ENCODE measurements at places on chromosomes 3 and 15.

GRCh38 chr15:65579762-65580161 is 31.2 kb downstream of the INTS14 start:
- DNase-seq = no peak

DNA sequence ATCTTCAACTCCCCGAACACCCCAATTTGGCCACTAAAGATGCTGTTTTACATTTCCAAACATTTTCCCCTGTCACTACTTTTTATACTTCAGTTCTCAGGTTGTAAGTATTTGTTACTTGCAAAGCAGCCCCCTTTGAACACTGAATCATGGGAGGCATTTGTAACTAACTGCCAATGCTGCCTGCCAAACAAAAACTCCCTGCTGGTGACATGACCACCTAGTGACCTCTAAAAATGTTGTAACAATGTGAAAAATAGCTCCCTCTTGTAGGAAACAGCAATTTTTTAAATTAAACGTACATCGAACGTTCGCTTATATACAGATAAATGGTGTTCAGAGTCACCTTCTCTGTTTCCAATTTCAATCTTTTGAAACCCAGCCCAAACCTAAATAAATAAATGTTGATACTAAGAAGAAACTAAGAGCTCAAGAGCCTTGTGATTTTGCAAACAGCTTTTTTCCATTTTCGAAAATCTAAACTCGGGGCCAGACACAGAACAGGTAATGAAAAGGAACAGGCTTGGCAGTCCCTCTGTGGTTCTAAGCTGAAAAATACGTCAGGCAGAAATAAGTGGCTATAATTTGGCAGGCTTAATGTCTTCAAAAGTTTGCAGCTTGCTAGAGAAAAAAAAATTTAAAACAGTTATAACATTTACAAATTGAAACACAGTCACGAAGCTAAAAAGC is 268.6 kb upstream of the WNT5A start:
- no peak for DNase-seq

DNA sequence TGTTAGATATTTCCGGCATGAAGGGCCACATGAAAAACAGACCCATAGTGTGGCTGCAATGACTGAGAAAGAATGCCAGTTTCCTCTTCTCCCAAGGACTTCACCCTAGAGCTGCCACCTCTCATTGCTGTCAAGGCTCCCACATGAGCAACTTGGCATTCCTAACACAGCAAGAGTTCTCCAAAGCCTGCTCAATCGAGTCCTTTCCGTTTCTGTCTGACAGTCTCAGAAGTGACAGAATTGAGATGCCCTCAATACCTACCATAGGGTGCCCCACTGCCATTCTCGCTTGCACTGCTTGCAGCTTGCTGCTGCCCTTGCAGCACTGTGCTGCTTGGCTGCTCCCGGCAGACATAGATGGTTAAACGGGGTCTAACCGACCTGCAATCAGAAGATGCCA is 44.3 kb downstream of the UBP1 start:
- no peak for DNase-seq

DNA sequence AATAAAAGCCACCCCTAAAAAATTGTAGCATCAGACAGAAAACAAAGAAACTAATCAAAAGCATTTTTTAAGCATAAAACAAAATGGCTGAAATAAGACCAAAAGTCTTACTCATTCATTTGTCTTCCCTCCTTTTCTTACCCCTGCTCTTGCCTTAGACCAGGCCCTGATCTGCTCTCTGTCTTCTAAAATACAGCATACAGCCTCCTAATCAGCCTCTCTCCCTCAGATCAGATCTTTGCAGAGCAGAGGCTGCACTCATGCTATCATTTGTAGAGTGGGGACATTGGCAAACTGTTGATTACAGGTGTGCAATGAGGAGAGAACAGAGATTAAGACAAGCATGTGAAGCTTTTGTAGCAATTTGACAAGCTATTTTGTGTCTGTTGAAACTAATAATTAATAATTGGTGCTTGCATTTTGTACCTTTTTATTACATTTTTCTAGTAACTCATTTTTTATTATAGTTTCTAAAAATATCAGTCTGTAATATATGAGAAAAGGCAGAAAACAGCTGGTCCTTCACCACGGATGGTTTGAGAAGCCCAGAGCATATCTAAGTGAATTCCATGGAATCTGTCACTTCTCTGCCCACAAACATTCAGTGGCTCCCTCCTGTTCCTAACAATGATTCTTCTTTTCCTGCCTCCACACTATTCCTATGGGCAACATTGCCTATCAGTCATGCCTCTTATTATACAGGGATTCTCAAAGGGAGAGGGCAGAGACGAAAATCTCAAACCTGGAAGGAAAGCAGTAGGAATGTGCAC is 286.2 kb upstream of the STT3B start:
- DNase-seq = no peak

- no peak for DNase-seq
Observed at GRCh38 chr3:120645083-120645845, 36.8 kb downstream of the HGD start.

DNA sequence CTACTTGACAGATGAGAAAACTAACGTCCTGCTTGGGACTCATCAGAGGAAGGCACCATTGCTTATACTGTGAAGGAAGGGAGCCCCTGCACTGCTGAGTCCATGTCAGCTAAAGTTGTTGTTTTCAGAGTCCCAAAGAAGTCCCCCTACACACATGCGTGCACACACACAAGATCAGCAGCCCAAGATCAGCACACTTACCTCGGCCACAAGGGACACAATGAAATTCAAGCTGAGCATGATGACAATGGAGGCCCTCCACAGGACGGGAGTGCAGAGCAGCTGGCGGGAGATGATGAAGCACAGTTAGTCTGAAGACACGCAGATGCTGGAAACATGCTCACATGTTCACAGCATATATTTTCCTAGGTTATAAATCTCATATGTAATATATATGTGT is 28.6 kb upstream of the ATP13A5 start:
- DNase-seq = no peak

GRCh38 chr3:37338500-37338899 is 164.1 kb upstream of the LRRFIP2 start:
- DNase-seq = no peak

DNA sequence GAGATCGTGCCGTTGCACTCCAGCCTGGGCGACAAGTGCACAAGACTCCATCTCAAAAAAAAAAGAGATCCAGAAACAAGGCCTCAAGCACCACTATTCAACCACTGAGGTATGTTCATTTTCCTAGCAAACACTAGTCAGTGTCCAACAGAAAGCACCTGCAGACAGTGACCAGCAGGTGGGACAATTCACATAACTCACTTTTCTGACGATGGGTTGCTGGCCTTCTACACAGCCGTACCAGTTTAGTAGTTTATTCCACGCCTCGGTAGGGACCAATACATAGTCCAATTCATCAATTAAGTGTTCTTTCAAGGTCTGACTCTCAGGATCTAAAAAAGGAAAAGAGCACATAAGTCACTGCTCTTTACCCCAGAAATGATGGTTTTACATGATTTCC is 12.4 kb downstream of the USP4 start:
- no peak for DNase-seq

DNA sequence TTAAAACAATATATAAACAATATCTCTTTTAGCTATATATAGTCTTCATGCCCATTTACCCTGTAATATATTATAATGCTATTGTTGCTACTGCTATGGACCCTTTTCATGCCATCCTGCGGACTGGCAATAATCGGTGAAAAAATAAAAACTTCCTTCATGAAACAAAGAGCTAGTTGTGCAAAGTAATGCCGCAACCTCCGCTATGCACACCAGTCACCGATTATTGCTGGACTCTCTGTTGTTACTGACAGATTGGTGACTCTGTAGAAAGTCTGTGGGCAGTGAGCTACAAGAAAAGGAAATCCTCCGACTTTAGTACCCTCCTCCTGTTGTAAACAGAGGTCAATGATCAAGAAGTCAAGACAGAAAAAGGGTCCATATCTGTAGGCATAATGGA is 17.9 kb upstream of the ICE2 start:
- no peak for DNase-seq

GRCh38 chr3:64871834-64872249 is 184.0 kb upstream of the ADAMTS9 start:
- no peak for DNase-seq
